ENCODE measurements at places on chromosomes 12 and 14.

DNA sequence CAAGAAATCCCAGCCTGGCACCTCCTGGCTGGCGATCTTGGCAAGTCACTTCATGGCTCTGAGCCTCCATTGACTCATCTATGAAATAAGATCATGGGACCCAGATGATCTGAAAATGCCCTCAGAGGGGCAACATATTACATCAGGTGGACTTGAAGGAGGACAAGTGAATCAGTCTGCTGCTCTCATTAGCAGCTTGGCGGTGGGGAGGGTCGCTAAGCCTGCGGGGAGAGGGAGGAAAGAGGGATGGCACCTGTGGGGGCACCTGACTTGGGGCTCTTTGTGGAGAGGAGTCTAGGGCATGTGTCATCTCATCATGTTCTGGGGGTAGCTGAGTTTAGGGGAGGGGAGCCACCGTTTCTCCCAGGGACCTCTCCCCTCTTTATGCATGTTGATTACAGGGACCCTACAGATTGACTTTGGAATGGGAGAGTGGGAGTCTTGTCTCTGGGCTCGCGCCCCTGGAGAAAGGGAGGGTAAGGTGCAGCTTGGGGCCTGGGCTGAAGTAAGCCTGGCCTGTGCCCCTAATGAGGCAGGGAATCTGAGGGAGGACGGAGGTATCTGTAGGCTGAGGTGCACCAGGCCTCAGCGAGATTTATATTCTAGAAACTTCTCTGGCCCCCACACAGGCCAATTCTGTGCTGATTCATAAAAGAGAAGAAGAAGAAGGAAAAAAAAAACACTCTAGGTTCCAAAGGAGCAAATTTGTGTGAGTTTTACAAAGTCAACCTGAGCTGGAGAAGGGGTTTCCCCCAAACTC lies 29.3 kb upstream of the BATF start:
- H3K27me3 ChIP-seq: no peaks in the 10 kb centered on the region
- no peak overlapping the region for H3K4me3 ChIP-seq

DNA sequence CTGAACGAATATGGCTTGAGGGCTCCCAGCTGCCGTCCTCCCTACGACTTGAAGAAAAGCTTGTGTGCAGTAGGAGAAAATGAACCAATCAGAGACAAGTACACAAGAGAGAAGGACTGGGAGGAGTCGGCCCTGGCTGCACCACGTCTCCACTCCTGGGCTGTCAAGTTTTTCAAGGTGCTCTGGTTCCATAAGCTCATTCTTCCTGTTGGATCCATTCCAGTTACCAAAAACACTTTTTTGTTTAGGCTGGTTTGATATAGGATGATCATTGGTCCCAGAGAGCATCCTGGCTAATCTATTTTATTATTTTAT lies 2.8 kb upstream of the A2ML1 start:
- H3K4me1 ChIP-seq: no peaks in the 10 kb centered on the region
- DNase-seq: no peak
- H3K27me3 ChIP-seq: no peaks in the 10 kb centered on the region

- no peak for DNase-seq
- H3K36me3 ChIP-seq: no peaks in the 10 kb centered on the region
These were observed 5.7 kb downstream of the SERPINA9 start for GRCh38 chr14:94470311-94470710.

- H3K4me3 ChIP-seq: no peak overlapping the region
- no peaks in the 10 kb centered on the region for H3K27me3 ChIP-seq
- no peak for DNase-seq
- H3K27ac ChIP-seq: no peak overlapping the region
- no peaks in the 10 kb centered on the region for H3K4me1 ChIP-seq
These were observed 199.7 kb upstream of the CPNE8 start for GRCh38 chr12:39105111-39105510.

Measured in CD4-positive, CD25-positive, alpha-beta regulatory T cell (primary cell).